ENCODE measurements at places on chromosomes 3 and 15.

GRCh38 chr3:99960941-99961340, 143.3 kb downstream of the CMSS1 start:
- no peak for DNase-seq

- no peak for DNase-seq
Observed at GRCh38 chr3:141391991-141392316, 23.6 kb downstream of the ZBTB38 start.

- no peak for DNase-seq
Observed at GRCh38 chr15:64635499-64636495, 139.6 kb downstream of the RBPMS2 start.

GRCh38 chr3:17811646-17812045, 69.2 kb upstream of the TBC1D5 start:
- no peak for DNase-seq

DNA sequence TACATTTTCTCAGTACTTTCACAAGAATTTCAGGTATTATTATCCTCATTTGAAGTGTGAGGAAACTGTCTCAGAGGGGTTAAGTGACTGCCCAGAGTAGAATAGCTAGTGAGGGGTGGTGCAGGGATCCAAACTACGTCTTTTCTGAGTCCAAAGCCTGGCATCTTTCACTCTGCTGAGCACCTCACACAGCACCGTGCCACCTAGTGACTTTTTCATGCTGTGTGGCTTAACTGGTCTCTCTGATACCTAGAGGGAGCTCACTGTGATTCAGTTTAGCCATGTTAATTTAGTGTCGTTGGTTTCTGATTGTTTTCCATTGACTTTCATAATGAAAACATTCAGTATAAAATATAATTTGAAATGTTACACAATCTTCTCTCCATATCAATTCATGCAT, 91.4 kb upstream of the NLGN1 start:
- DNase-seq = no peak

DNA sequence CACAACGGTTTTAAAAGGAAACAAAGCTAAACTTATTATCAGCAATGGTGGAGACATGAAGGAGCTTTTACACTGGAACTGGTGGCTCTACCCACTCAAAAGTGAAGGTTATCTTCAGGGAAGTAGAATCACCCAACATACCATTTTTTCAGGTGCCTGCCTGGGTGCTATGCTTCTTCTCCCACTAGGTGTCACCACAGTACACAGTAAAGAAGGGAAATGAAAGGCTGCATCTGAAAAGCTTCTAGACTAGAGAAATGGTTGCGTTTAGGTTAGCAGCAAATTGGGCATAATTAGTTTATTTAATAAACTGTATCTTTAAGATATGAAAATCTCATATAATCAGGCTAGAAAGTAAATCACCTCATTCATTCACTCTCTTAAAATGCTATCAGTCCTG, 47.0 kb upstream of the SELENOK start:
- DNase-seq = peak; percentile 16

DNA sequence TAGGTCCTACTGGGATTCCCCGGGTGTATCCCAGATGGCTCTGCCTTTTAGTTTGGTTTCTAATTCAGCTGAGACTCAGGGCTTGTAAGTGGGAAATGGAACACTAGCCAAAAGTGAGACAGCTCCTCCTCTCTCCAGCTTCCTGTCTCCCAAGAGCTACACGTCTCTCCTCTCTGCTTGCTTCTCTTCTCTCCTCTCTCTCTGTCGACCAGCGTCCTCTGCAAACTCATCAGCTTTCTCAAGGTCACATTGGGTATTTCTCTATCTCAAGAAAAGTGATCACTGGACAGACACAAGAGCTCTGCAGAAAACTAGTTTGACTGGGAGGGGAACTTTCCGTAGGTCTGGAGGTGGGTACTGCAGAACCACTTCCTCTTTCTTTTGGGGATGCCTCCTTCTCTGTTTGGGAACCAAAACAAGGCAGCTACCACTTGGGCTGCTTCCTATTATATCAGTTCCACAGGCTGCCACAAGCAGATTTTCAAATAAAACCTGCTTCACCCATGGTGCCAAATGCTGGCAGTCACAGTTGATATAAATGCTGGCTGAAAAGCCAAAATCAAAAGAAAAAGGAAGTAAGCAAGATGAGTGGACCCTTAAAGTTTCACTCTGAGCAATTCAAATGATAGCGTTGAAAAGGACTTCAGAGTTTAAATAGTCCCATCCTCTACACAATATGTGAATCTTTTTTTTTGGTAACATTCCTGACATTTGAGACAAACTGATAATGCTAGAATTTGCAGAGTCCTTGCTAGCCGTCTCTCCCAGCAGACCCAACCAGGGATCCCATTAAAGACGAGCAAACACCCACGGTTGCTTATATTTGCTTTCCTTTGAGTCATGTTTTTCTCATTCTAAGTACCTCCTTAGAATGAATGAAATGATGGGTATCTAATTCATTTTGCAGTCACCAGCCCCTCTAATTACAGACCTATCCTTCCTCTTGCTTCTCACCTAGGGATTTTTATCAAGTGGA, 7.2 kb upstream of the DYNC1LI1 start:
- peak; percentile 62 for DNase-seq

DNA sequence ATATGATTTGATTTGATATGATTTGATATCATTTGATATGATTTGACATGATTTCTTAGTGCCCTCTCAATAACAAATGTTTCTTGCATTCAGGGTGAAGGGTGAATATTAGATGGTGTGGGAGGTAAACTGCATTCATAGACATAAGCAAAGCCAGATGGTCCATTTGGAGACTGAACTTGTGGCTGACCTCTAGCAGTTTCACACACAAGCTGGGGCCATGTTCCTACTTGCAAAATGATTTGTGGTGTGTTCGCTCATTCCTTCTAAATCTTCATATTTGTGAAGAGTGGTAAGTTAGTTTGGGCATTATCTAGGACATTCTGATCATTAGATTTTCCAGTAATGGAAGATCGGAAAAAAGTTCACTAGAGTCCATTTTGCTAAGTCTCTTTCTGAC, 40.5 kb upstream of the CCR4 start:
- DNase-seq = no peak

- no peak for DNase-seq
Observed at GRCh38 chr15:35281515-35281914, 196.4 kb upstream of the NANOGP8 start.

DNA sequence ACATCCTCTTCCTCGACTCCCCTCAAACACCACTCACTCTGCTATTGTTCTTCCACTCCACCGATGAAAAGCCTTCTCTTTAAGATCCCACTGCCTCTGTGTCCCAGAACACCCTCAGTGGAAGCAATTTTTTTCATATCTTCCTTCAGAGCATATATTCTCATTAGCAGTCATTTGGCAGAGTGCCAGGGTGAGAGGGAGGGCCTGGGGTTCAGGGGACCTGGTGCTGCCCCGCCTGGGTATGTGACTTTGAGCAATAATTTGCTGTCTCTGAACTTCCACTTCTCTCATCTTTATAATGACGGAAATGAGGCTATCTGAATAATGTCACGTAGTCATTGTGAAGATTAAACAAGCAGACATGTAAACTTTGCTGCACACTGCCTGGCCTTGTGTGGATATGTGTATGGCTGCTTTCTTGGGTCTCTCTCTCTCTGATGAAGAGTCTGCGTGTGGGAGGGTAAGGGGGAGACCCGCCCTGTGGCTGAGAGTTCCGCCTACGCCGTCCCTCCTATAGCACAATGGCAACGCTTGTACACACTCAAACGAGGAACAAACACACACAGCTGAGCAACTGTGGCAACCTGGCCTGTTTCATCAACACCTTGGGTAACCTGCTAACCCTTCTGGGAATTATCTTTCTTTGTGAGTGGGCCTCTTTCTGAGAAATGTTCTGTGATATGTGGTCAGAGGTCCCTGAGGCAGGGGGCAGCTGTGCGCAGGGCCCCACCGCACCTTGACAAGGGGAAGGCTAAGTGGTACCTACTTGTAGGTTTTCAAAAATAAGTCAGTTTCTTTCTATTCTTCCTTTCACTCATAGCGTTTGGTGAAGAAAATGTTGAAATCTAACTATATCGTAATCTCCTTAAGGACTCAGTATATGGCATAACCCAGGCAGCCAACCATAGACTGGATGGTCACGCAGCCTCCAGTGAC, 369.8 kb downstream of the SV2B start:
- DNase-seq = no peak

DNA sequence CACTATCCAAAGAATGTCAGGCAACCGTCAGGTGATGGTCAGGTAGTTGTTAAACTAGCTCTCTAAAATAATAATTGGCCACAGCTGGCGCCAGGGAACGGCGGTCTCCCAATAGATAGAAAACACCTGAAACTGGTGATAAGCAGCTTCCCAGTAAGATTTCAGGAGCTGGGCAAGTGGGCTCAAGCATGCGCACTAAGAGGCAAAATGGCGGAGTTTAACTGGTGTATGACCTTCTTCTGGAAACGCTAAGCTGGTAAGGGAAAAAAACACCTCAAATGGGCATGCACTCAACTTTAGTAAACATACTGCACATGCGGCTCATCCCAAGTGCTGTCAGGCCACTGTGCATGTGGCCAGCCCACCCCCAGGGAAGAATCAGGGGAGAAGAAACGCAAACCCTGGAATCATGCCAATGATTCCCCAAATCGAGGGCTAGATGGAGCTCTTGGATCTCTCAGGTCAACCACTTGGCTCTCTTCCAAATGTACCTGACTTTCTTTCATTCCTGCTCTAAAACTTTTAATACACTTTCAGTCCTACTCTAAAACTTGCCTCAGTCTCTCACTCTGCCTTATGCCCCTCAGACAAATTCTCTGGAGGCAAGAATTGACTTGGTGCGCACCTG, 195.0 kb downstream of the ZNF621 start:
- DNase-seq = no peak

DNA sequence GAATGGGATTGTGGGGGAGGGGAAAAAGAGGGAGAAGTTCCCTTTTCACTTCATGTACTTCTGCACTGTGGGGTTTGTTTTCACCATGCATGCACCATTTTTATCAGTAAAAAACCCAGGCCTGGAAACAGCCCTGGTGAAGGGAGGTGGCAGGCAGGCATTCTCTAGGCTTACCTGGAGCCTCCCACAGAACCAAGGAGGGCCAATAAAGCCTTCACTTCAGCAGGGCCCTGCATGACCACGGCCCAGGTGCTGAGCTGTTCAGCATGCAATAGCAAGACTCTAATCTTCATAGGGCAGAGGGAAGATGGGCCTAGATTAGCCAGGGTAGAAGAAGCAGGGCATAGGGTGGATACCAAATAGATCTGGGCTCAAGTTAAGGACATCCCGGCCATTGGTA, 49.6 kb downstream of the SCN5A start:
- no peak for DNase-seq

- no peak for DNase-seq
Observed at GRCh38 chr3:117005274-117005673, 295.7 kb downstream of the TUSC7 start.

DNA sequence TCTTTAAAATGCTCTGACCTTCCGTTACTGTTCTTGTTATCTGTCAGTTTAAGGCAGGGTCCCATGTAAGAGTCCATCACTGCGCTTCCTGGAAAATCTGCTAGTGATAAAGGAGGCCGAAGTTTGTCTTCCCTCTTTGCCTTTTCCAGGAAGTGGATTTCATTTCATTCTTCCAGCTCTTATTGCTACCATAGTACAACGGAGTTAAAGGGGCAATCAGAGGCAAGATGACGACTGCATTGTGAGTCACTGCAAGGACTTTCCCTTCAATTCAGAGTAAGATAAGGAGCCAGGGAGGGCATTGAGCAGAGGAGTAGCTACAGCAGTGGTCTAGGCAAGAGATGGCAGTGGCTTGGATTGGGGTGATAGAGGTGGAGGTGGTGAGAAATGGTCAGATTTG, 17.2 kb upstream of the DET1 start:
- no peak for DNase-seq

- no peak for DNase-seq
Observed at GRCh38 chr15:58307313-58307961, 124.4 kb upstream of the LIPC start.

DNA sequence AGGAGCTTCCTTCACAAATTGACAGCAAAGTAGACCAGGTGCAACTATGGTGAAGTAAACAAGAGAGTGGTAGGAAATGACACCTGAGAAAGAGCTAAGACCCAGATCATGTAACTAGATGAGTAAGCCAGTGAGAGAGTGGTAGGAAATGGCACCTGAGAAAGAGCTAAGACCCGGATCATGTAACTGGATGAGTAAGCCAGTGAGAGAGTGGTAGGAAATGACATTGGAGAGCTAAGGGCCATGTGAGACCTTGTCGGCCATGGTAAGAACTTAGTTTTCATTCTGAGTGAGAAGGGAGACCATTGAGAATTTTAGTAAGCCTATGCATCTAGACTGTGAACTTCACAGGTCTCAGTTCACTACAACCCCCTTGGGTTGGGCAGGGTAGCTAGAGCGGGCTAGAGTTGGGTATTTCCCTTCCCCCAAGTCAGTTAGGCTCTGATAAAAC, 5.4 kb upstream of the SENP7 start:
- DNase-seq = peak; percentile 92

GRCh38 chr3:101069901-101070798, 76.9 kb upstream of the ABI3BP start:
- DNase-seq = peak; percentile 21

- DNase-seq = no peak
Observed at GRCh38 chr15:21261396-21261964, 178.8 kb downstream of the POTEB3 start.

GRCh38 chr3:8482960-8483665, 18.5 kb upstream of the LMCD1 start:
- DNase-seq = no peak

GRCh38 chr3:52216585-52217408, 8.6 kb downstream of the TLR9 start:
- DNase-seq = no peak

DNA sequence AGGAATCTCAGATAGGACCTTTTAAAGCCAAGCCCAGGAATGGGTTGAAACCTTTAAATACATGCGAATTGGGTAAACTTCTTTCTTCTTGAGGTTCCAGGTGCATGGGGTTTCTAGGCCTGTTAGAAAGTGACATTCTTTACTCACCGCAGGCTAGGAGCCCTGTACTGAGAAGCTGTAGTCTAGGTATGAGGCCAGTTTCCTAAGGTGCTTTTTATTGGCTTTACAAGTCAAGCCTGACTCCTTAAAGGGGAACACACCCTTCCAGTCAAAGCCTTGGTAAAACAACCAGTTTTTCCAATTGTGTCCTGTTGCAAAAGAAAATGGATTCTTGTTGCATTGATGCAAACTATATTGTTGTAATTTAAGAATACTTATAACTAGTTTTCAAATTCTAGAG, 76.1 kb upstream of the ATP11B start:
- DNase-seq = peak; percentile 81

DNA sequence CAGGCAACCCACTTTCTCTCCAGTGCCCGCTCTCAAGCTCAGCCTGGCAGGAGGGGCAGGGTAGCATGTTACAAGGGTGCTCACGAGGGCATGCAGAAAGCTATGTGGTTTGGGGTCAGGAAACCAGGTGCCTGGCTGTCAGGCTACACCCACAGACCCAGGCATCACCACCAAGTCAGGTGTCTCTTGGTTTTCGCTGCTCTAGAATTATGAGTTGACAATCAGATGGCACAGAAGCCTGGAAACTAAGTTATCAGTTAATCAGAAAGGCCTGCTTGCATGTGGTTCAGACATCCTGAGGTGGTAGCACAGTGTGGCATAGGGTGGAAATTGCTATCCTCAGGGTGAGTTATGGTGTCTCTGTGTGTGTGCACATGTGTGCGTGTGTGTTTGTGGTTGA, 16.2 kb upstream of the CCR9 start:
- DNase-seq = no peak

All from GM12864 (cell line).